ENCODE measurements at places on chromosomes 7 and 10.

DNA sequence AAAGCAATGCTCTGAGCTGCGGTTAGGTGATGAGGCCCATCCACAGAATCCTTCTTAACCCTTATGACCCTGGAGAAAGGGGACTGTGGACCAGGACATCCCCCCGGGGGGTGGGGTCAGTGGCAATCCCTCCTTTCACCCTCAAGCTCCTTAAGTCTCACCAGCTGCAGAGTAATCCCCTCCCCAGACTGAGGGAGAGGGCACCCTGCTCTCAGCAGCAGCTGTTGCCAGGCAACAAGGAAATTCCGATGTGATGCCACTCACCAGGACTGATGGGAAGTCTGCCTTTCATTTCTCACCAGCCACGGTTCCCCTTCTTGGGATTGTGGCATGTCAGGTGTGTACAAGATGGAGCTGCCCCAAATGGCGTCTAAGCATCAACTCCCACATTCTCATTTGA lies 129.6 kb downstream of the DOCK1 start:
- DNase-seq = no peak

GRCh38 chr10:63365976-63366765 lies 99.6 kb downstream of the JMJD1C start:
- DNase-seq = no peak

DNA sequence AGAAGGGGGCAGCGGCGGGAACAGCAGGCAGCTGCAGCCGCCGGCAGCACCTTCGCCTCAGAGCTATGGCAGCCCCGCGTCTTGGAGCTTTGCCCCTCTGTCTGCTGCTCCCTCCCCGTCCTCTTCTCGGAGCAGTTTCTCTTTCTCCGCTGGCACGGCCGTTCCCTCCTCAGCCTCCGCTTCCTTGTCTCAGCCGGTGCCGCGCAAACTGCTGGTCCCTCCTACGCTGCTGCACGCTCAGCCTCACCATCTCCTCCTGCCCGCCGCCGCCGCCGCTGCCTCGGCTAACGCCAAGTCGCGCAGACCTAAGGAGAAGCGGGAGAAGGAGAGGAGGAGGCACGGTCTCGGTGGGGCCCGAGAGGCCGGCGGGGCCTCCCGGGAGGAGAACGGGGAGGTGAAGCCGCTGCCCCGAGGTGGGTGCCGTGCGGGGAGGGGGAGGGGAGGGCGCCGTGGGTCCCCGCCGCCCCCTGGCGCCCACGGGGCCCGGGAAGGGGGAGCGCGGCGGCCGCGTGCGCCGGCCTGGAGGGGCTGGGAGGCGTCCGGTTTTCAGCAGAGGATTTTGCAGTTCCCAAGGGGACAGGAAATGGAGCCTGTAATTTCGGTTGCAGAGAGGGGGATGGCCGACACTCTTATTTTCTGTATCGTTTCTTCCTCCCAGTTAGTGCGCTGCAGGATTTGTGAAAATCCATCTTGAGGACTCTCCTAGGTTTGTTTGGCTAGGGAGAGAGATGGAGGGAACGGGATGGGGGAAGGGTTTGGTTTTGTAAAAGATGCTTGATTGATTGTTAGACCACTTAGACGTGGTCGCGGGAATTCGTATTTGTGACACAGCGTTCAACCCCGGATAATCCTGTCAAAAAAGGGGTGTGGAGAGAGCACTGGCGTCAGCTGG lies 630 bp downstream of the RSBN1L start:
- peak; percentile 74 for DNase-seq

DNA sequence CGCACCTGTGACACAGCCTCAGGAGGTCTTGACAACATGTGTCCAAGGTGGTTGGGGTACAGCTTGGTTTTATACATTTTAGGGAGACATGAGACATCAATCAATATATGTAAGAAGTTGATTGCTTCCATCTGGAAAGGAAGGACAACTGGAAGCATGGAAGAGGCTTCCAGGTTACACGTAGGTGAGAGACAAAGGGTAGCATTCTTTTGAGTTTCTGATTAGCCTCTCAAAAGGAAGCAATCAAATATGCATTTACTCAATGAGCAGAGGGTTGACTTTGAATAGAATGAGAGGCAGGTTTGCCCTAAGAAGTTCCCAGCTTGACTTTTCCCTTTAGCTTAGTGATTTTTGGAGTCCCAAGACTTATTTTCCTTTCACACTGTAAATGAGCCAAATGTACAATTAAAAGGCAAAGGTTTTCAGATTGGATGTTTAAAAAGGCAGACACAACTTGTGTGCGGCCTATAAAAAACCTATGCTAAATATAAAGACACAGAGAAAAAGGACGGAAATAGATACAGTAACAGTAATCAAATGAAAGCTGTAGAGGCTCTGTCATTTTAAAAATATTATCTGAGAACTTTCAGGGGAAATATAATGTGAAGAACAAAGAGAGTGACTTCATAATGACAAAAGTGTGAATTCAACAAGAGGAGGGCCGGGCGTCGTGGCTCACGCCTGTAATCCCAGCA lies 65.7 kb upstream of the LANCL2 start:
- DNase-seq = no peak
